Fibroblast of lung (primary cell): ENCODE measurements at places on chromosomes 12 and 14. TPM values are rescaled to one million over a fixed set of nuclear protein-coding genes. Genes with fewer than 3 reads are reported as not detected.

Gene KRT83
- total RNA-seq = not detected in 2 replicates

Gene P2RX7
- 16.7 and 17.2 TPM in 2 replicates for total RNA-seq

Gene BEGAIN
- total RNA-seq = under 0.01 TPM in 2 replicates

Gene ARHGAP9
- total RNA-seq = under 0.01 TPM in 2 replicates

Gene DIO3
- 0.17 and 1.0 TPM in 2 replicates for total RNA-seq

Gene RHOF
- 5.6 and 6.8 TPM in 2 replicates for total RNA-seq

DNA sequence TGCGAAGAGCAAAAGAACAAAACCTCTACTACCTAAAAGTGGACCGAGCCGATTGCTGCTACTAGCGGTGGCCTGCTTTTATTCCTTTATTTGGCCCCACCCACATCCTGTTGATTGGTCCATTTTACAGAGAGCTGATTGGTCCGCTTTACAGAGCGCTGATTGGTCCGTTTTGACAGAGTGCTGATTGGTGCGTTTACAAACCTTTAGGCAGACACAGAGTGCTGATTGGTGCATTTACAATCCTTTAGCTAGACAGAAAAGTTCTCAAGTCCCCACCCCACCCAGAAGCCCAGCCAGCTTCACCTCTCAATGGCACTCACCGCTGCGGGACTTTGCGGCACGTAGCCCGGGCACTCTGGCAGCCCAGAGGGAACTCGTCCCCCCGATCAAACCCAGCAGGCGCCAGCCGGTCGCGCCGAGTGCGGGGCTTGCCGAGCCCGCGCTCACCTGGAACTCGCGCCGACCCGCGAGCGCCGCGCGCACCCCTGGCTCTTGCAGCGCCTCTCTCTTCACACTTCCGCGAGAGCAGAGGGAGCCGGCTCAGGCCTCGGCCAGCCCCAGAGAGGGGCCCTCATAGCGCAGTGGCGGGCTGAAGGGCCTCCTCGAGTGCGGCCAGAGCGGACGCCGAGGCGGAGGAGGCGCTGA is 8.7 kb upstream of the FGD4 start:
- no peak for DNase-seq

DNA sequence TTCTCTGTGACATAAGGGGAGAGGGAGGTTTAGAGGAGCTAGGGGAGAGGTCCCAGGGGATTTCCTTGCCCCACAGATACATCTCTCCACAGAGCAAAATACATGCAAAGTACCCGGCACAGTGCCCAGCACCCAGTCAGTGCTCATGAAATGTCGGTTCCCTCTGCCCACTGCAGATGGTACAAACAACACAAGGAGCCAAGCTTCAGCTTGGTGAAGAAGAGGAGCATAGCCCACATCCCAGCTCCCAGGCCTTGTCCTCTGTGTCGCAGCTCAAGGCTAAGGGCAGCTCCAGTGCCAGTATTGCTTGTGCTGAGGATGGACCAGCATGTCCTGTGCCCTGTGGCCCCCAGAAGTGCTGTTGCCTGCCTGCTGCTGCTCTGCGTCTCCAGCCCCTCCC is 35.0 kb upstream of the FKBP4 start:
- DNase-seq = no peak

DNA sequence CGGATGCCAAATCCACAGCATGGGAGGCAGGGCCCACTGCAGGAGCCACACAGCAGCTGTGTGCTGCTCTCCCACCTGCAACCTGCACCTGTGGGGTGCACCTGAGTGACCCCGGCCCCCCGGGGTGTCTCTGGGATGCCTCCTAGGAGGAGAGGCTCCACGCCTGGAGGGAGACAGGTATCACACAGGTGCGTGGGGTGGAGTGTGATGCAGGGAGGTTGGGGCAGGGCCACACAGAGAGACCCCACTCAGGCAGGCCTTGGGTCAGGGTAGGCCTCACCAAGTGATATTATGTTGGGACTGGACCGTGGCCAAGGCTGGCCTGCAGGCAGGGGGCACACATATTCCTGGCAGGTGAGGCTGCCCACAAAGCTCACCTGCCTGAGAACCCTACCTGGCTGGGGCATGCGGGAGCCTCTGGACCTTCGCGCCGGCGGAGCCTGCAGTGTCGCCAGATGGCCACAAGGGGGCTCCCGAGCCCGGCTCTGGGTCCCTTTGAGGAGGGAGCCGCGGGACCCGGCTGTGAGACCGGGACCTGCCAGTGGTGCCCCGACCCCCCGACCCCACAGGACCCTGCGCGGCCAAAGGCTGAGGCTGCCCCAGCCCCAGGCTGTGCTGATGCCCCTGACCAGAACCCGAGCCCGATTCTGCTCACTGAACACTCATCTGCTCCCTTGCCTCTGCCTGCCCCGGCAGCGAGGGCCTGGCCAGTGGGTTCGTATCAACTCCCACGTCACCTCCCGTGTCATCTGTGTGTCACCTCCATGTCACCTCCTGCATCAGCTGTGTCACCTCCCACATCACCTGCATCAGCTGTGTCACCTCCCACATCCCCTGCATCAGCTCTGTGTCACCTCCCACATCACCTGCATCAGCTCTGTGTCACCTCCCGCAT is 11.4 kb downstream of the TMEM121 start:
- DNase-seq = no peak

DNA sequence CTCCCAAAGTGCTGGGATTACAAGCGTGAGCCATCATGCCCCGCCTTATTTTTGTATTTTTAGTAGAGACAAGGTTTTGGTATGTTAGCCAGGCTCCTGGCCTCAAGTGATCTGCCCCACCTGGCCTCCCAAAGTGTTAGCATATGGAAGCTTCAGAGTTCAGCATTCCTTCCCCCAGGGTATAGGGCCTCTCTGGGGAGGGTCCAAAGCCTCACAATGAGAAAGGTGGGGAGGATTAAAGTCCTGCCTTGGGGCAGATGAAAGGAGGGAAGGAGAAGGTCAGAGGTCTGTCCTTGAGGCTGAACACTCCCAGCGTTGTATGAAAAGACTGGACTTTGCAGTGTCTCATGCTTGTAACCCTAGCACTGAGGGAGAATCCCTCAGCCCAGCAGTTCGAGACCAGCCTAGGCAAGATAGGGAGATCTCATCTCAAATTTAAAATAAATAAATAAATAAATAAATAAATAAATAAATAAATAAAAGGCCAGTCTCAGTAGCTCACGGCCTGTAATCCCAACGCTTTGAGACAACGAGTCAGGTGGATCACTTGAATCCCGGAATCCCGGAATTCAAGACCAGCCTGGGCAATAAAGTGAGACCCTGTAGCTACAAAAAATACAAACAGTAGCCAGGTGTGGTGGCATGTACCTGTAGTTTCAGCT is 22.0 kb upstream of the RCOR1 start:
- no peak for DNase-seq

DNA sequence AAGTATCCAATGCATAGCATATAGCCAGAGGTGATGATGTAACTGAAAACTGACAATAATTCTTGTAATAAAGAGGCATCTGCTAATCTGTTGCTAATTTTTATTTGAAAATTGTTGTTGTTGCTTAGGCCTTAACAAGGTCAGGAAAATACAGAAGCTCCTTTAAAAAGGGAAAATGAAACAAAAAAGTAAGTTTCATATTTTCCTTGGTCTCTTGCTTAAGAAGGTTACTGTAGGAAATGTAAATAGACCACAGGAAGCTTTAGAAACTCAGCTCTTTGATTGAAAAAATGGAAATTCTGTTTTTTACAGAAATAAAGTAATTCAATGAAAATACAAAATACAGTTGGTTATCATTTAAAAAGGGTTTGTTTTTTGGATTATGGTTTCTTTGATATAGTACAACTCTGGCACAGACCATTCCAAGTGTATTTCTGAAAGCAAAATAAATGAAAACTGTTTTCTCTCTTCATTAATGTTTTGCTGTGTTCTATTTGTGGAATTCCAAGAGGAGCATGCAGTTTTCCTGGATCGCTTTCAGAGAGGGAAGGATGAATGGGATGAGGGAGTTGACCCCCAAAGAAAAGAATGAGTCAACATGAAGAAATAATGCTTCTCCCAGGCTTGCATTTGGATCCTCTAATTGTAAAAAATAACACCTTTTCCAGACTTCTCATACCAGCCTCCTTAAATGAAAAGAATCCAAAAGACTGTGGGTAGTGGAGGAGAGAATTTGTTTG is 398.0 kb upstream of the FAR2 start:
- no peak for DNase-seq

GRCh38 chr14:54447231-54447692 is 6.1 kb upstream of the CNIH1 start:
- DNase-seq = peak; percentile 88

GRCh38 chr14:67269298-67270060 is 28.2 kb downstream of the PALS1 start:
- peak; percentile 93 for DNase-seq

GRCh38 chr14:77144412-77145115 is 3.0 kb upstream of the ZDHHC22 start:
- no peak for DNase-seq

DNA sequence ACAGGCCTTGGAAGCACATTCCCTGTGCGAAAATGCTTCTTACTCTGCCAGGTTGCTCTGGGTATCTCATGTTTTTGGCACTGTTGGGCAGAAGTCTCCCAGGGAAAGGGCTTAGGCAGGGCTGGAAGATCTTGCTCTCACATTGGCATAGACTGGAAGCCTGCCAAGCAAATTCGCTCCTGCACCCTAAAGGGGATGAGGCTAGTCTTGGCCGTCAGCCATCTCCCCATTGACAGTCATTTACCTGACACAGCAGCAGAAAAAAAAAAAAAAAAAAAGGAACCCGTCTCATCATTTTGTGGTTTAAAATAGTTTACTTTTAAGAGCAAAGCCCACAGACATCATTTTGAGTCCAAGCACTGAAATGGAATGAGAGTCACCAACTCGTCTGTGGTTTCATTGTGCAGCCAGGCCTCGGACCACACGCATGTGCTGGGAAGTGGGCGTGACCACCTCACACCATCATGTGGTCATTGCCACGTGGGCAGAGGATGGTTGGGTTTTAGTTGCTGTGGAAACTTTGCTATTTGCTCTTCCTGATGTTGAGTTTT is 84.8 kb downstream of the NRXN3 start:
- DNase-seq = peak; percentile 98

DNA sequence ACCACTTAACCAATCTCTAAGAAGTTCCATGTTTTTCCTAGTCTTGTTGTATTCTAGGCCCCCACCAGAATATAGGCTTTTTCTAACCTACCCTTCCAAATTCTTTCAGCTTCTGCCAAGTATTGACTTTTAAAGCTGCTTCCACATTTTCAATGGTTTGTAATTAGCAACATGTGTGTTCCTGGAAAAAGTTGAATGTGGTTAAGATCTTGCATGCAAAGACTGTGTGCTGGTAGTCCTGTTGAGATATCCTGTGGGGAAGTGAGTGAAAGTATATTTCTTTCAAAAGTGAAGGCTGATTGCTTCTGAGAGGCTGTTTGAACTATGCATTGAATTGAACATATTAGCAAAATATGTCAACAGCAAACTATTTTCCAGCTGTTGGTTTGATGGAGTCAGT is 646 bp upstream of the OR6C4 start:
- no peak for DNase-seq

DNA sequence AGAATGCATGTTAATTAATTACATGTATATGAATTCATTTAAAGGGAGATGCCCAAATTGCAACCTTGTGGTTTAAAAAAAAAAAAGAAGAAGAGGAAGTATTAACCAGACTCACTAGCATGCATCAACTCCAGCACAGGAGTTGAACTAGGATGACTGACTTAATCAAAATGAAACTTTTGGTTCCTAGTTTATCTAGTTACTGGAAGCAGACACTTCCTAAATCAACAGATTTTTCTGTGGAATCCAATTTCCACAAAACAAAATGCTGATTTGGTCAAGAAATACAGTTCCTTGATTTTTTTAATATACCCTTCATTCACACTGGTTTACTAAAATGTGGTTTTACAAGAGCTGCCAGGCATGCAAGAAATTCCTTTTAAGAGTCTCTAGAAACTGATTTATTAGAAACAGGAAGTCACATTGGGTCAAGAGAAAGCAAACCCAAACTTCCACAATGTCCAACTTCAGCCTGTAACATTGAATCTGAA is 41.6 kb downstream of the ITPR2 start:
- peak; percentile 79 for DNase-seq

DNA sequence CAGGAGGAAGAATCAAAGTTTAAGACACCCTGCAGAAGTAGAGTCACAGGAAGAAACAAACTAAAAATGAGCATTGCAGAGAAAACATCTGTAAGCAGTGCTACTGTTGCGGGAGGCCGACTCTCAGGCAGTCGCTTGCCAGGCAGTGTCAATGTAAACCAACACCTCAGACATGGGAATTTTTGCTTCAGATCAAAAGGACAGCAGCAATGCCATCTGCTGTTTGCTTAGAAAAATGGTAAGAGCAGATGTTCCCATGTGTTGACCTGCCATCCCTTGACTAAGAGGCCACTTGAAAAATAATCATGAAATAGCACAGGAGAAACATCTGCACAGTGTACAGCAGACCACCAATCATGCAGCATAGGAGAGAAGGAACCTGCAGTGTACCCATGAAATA is 196.6 kb downstream of the SLC25A21 start:
- peak; percentile 44 for DNase-seq

DNA sequence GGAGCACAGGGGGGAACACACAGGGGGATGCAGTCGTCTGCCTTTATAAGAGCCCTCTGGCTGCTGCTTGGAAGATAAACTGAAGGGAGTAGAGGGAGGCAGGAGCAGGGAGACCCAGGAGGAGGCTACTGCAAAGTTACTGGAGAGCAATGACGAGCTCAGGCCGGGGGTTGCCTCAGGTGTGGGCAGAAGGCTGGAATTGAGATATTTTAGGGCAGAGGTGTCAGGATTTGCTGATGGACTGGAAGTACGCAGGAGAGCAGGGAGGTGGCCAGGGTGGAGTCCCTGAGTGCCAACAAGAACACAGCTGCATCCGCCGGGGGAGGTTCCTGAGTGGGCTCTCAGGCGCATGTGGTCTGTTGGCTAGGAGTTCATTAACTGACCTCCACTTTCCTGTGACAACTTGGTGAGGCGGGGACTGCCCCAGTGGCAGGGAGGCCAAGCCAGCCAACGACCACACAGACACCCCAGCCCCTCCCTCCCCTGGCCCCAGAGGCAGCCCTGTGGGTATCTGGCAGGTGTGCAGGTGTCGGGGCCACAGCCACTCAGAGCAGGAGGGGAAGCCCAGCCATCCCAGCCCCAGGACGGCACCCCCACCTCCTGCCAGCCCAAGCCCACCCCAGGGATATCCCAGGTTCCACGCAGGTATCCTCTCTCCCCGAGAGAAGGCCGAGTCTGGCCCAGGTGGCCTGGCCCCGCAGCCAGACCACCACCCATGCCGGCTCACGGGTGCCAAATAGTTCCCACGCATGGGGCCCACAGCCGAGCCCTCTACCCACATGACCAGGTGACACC is 85.4 kb downstream of the NCOR2 start:
- no peak for DNase-seq

GRCh38 chr14:26522967-26523366 is 74.9 kb downstream of the NOVA1 start:
- peak; percentile 93 for DNase-seq

DNA sequence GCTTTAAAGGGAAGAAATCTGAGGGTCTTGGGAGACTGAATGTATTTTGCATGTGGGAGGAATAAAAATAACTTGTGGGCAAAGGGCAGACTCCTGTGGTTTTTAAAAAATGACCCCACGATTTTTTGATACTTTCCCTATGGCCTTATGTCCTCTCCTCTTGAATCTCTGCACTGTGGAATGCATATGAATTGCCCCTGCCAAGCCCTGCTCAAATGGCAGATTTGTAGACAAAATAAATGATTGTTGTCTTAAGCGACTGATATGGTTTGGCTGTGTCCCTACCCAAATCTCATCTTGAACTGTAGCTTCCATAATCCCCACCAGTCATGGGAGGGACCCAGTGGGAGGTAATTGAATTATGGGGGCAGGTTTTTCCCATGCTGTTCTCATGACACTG is 223.8 kb downstream of the DACT1 start:
- peak; percentile 8 for DNase-seq

- DNase-seq = peak; percentile 73
Measured at GRCh38 chr12:57243521-57244311, 7.3 kb downstream of the STAC3 start.

- DNase-seq = no peak
Measured at GRCh38 chr14:50381823-50382287, 14.8 kb downstream of the CDKL1 start.
